AG08396 (cell line): ENCODE measurements at places on chromosomes 6 and 20.

- DNase-seq = no peak
Measured at GRCh38 chr20:1619861-1620444, at the start of gene SIRPB1. Gene SIRPB1, minus strand, starts transcription at chr20:1620009. Its CDS starts 65 bp downstream, at chr20:1619944.

GRCh38 chr6:53112871-53113270 is 35.8 kb downstream of the GCM1 start:
- DNase-seq = no peak

- no peak for DNase-seq
Measured at GRCh38 chr20:3014179-3014578, 29.2 kb upstream of the GNRH2 start.

GRCh38 chr6:88563277-88563625 is 397.1 kb upstream of the CNR1 start:
- no peak for DNase-seq

GRCh38 chr20:61765081-61765870 is 300.4 kb downstream of the TAF4 start:
- no peak for DNase-seq

- no peak for DNase-seq
Measured at GRCh38 chr6:23499549-23499948, 626.5 kb upstream of the NRSN1 start.

- no peak for DNase-seq
Measured at GRCh38 chr6:109345986-109346385, 36.3 kb downstream of the CD164 start.

GRCh38 chr6:158706369-158706982 is 56.6 kb downstream of the SYTL3 start:
- DNase-seq = peak; percentile 70

DNA sequence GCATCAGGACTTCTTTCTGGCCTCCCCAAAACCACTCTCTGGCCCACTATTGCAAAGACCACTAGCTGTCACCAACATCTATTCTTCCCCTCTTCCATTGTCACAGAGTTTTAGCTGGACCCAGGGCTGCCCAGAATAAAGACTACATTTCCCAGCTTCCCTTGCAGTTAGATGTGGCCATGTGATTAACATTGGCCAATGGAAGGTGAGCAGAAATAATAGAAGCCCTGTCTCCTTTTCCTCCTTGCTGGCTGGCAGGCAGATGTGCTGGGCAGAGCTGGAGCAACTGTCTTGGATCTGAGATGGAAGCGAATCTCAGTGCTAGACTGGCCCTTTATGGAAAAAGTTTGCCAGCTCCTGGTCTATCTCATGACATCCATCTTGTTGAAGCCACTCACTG is 97.0 kb downstream of the KCNB1 start:
- peak; percentile 14 for DNase-seq

DNA sequence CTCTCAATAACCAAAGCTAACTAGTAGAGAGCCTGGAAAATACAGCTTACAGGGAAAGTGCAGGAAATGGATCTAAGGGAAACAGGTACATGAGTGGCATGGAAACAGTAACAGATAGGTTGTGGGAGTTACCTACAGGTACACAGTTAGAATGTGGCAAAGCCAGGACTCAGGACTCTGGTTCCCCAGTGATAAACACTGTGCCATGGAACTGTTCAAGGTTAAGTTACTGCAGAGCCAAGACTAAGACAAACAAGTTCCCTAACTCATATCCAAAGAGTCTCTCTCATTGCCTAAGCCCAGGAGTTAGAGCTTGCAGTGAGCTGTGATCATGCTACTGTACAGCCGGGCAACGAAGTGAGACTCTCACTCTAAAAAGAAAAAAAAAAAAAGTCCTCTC is 6.6 kb downstream of the MED20 start:
- no peak for DNase-seq

DNA sequence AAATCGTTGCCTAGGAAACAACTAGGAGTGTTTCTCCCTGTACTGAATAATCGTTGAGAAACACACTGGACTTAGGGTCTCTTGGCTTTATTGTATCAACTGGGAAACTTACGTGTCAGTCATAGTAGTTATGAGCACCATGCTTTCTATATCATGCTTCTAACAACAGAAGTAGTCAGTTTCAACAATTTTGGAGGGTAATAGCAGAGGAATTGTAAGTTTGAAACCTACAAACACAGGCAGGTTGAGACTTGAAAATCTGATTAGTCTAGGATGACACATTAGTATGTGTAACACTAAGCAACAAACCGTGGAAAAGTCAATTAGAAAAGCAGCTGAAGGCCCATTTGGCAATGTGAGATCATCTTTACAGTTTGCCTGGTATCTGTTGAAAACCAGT is 43.9 kb upstream of the FABP7 start:
- no peak for DNase-seq

- DNase-seq = no peak
Measured at GRCh38 chr6:170545405-170545804, 7.7 kb downstream of the PSMB1 start.
